ENCODE measurements at places on chromosomes 5 and 9.

GRCh38 chr5:129412721-129413120, 47.4 kb upstream of the ADAMTS19 start:
- no peak for DNase-seq

DNA sequence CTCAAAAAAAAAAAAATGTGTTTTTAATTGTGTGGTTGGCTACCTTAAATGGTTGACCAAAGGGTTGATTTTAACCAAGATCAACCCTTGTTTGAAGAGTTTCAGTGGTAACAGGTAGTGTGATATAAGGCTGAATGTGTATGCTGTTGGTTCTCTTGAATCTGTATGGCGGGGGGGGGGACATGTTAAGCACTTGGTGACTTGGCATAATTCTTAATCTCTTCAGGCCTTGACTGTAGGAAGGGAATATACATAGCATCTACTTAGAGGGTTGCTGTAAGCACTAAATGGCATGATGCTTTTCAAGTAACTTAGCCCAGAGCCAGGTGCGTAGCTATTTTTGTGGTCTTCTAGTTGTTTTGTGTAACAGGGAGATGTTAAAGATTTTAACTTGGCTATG, 5.6 kb upstream of the SPRY4 start:
- no peak for DNase-seq

DNA sequence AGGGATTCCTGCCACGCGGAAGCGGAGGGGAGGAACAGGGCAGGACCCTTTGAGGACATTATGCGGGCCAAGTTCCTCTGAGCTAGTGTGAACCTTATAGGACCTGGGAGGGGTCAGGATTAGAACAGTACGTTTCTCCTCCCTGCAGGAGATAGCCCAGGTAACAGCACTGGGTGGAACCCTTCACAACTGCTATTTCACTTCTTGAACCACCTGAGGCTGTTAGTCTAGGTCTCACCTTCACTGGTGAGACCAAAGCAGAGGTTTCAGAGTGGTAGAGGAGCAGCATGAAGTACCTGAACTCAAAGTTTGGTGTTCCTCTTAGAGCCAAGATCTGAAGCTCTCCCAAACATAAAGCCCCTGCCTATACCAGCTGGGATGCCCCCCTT, 832 bp downstream of the EIF4EBP3 start:
- no peak for DNase-seq

DNA sequence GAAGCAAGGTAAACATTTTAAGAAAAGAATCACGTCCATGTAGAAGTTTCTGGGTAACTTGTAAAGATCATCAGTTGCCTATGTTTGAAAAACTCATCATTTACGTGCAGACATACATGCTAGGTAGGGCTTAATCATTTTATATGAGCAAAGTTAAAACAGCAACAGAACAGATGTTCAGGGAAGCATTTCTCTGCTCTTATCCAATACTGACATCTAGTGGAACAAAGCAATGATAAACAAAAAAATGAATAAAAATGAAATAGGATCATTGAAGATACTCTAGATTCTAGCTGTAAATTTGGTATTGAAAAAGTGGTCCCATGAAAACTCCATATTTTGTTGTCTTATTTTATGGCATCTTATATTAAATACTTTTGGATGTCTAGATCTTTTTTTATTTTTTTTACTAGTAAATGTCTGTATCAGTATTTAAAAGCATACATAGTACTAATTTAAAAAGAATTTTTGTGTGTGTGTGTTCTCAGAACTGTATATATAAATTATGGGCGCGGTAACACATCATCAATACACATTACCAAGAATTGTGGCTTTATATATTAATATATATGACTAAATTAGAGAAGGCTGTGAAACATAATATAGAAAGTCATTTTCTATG, 1050.2 kb downstream of the CDH12 start:
- peak; percentile 53 for DNase-seq

- peak; percentile 51 for DNase-seq
Observed at GRCh38 chr9:114906922-114907571, 23.3 kb downstream of the TNFSF8 start.

DNA sequence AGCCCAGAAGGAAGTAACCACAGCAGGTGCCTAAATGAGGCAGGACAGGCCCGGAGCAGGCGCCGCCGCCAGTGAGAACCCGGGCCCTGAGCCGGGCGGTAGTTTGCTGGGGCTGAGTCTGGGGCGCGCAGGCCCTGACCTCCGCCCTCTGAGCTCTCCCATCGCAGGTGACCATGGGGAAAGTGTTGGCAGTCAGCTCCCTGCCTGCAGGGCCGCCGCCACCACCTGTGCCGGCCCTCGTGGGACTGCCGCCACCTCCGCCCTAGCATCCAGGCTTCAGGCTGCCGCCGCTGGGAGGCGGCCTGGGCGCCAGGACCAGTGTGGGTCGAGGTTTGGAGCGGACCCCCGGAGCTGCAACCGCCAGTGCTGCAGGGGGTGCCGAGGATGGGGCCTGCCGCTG, 61.1 kb downstream of the TARS1 start:
- no peak for DNase-seq

DNA sequence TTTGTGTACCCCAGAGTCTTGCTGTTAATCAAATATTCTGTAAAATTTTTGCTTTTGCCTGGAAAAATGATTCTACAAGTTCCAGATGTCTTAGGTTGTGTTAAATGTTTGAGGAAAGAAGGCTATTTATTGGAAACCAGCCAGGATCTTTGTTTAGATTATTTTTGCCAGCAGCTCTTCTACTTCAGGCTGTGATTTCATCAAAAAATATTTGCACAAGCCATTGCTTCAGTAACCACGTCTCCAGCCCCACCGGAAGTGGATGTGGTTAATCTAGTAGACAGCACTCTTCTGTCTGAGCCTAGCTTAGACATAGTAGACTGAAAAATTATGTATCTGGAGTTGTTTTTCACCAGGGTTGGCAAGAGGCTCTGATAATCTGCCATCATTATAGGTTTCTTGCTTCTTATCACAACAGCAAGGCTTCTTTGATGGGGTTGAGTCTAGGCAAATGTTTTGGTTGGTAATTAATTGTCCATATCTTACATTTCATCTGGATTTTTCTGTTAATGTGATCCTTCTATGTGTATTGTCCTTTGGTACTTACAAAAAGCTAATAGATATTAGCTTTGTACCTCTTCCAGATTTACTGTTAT, 17.1 kb downstream of the KCTD16 start:
- peak; percentile 96 for DNase-seq

- no peak for DNase-seq
Observed at GRCh38 chr9:3455717-3456116, 70.1 kb downstream of the RFX3 start.

GRCh38 chr5:109865637-109866036, 175.9 kb downstream of the MAN2A1 start:
- DNase-seq = peak; percentile 99

DNA sequence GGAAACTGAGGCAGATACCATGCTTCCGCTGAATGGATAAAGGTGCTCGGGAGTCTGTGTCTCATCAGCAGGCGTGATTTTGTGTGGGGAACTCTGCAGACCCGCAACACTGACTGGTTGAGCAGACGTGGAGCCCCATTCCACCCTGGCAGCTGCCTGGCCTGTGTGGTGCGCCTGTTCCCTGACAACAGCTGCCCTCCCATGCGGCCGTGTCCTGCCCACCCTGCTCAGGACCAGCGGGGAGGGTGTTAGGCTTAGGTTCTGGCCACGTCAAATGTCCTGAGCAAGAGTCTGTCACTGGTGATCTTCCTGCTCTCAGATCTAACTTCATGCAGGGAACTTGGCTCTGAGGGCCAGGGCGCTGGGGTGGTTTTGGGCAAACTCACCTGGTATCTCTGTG, 417.7 kb upstream of the IRX4 start:
- DNase-seq = no peak

GRCh38 chr5:108607421-108607820, 140.3 kb upstream of the FER start:
- no peak for DNase-seq

- no peak for DNase-seq
Observed at GRCh38 chr5:177620560-177620959, 20.6 kb downstream of the B4GALT7 start.

DNA sequence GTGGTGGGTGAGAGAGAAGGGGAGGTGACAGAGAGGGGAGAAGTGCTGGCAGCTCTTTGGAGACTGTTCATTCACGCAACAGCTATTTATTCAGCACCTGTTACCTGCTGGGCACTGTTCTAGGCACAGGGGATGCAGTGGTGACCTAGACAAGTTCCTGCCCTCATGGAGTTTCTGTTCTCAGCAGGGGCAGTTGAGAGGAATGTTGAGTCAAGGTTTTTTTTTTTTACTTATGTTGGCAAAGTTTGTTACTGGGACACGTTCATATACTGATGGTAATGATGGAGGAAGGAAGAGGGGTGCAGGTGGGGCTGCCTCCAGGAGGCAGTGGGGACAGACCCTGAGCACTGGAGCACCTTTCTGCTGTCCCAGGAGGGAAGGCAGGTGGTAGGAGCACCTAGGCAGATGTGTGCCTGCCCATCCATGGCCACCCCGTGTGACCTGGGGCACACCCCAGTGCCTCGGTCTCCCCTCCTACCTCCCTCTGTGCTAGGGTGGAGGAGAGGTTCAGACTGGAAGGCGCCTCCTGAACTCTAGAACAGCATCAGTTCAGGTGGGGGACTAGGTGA, 49.4 kb upstream of the SLC25A51 start:
- no peak for DNase-seq

- DNase-seq = peak; percentile 19
Observed at GRCh38 chr5:126100767-126101166, 322.4 kb upstream of the GRAMD2B start.

- DNase-seq = no peak
Observed at GRCh38 chr9:72185561-72185960, 36.3 kb downstream of the GDA start.

- DNase-seq = no peak
Observed at GRCh38 chr9:134868751-134869553, 11.7 kb upstream of the FCN2 start.

DNA sequence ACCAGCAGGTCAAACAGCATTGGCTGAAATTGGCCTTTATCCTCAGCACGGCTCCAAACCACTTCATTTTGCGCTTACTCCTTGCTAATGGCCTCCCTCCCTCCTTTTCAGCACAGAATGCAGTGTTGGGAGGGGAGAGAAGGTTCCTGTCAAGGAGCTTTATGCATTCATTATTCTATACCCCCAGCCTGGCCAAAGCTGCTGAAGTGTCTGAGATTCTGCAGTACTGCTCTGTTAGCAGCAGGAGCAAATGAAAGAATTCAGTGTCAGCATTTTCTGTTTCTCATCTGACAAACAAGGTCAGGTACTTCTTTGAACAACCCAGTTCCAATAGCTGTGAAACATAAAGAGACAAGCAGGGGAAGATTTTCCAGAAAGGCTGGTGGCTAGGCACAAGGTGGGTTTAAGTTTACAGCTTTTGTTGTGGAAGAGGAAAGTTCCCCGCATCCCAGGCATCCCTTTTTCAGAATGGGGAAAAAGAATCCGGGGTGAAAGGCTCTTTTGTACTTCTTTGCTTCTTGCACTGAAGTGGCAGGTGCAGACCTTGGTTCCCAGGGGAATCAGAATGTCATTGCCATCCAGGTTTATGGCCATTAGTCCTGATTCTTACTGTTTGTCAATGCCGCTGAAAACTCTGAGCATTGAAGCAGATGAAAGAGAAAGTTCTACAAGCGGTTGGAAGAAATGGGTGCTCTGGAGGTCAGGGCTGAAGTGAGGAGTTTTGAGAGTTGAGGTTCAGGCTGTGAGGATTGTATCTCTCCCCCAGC, 109.3 kb upstream of the APC start:
- DNase-seq = no peak

DNA sequence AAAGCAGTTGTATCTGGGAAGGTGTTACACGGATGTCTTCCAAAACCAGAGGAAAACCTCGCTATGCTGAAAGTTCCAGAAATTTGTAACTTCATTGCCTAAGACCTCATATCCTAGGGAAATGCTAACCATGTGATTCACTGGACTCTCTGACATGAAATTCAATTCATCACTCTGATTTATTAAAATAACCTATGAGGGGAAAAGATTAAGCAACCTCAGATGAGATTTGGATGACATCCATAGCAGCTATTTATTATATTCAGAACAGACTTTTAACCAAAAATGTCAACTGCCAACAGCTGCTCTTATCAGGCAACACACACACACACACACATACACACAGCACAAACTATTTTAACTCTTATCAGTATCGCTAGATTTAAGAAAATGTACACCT, 1006.4 kb upstream of the CTNND2 start:
- DNase-seq = no peak

DNA sequence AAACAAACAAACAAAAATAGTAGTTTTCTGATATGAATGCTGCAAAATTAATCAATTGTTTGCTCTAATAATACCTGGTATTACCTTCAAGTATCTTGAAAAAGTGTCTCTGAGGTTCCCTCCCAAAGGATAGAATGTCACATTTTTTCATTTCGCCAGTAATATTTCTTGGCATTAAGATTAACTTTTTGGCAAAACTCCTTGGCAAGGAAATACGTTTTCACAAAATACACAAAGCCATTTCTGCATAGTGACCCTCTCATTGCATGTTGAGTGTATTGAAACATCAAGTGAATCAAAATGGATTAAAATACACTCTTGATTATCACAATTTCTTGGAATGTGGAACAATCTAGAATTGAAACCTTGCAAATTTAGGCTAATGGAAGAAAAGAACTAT, 230.5 kb downstream of the ATPSCKMT start:
- DNase-seq = no peak

DNA sequence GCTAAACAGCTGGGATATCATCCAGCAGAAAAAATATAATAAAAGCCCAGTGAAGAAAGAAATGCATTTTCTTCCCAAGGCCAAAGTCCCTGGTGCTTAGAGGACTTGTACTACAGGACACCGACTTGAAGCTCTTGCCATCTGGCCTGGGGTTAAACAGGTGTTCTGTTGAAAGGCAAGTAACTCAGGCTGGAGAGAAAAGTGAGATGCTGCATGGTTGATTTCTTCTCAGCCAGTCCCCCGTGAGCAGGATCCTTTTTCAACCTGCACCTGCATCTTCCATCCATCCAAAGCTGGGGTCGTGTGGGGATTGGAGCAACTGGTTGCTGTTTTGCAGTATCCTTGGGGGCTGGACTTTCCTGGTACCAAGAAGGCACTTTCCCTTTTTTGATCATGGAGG, 146.1 kb upstream of the RPS23 start:
- DNase-seq = no peak

GRCh38 chr9:37787059-37787458, 2.2 kb upstream of the EXOSC3 start:
- no peak for DNase-seq

DNA sequence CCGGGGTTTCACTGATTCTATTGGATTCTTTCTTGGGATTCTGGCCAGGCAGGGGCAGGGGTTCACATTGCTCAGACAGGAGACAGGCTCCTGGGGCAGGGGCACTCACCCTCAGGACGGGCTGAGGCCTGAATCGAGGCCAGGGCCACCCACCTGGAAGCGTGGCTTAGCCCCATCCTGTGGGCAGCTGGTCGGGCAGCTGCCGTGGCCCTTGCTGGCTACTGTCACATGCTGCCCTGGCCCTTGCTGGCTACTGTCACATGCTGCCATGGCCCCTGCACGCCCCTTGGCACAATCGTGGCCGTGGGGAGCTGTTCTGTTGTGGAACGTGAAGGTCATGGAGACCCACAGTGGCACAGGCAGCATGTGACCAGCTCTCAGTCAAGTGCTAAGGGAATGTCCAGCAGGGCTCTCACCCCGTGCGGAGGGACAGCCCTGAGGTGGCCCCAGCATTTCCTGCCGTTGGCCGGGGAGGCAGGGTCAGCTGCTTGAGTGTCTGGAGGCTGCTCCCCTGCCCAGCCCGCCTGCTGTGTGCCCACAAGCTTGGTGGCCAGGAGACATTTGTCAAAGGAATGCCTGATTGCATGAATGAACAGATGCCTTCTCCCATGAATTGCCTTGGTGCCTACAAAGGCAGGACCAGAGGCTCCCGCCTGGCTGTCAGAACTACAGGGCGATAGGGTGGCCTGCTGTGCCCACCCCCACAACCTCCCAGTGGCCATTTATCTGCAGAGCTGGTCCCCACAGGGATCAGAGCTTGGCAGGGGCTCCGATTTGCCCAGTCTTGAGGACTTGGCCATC, 16.9 kb upstream of the TMEM250 start:
- no peak for DNase-seq
